ENCODE measurements at places on chromosomes 16 and 17. TPM values are rescaled to one million over a fixed set of nuclear protein-coding genes. Genes with fewer than 3 reads are reported as not detected.

GRCh38 chr17:81188491-81188840 is 22.4 kb upstream of the AATK start:
- DNase-seq = no peak

CD300LG gene
- total RNA-seq = not detected

DNA sequence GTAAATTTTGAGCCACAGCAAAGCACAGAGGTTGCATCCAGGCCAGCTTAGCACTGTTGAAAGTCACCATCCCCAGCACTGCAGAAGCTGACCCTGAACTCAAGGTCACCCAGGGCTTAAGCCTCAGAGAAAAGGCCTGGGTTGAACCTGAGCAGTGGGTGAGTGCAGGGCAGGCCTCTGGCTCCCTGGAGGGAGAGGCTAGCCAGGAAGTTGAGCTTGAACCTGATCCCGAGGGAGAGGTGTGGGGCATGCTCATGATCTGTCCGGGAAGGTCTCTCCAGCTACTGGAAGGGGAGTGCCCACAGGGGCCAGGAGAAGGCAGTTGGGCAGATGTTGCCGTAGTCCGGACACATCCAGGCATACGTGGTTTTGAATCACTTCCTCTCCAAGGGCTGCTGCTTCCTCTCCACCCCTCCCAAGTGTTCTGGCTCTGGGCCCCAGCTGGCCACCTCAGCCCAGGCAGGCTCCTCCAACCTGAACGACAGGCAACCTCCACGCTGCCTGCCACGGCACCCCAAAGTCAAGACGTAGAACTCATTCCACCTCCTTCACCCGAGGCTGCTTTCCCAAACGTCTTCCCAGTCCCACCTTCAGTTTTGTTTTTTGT is 18.4 kb downstream of the CARHSP1 start:
- peak; percentile 94 for DNase-seq

- DNase-seq = peak; percentile 84
These were observed 21.2 kb downstream of the SMG6 start for GRCh38 chr17:2282297-2282873.

DNA sequence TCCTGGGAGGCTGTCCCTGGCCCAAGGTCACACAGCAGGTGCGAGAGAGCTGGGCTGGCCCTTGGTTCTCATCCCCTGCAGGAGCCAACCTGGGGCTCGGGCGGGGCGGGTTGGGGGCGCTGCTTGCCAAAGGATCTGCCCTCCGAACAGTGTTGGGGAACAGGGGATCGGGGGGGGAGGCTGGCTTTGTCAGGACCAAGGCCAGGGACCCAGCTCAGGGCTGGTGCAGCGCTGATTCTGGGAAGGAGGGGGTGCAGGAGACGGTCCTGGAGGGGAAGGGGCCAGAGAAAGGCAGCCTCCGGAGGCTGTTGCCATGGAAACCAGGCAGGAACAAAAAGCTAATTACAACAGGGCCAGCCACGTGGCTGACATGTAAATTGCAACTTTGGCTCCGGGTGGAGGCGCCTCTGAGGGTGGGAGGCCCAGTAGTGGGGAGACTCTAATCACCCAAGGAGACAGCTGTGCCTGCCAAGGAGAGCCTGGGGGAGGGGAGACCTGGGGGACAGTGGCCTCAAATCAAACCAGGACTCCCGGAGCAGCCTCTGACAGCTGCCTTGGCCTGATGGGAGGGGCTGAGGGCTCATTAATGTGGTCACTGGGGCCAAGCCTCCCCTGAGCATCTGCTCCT is 1.3 kb downstream of the TUBB3 start:
- peak; percentile 84 for DNase-seq

DNA sequence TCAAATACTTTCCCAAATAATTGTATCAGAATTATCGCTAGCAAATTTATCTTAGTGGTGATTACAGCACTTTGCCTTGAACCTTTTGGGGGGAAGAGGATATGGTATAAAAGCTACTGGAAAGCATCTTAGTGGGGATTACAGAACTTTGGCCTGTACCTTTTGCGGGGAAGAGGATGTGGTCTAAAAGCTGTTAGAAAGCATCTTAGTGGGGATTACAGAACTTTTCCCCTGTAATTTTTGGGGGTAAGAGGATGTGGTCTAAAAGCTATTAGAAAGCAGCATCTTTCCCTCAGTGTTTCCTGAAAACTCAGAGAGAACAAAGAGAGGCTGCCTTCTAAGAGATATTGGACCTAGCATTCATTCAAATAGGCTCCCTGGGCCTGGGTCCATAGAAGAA is 4.1 kb downstream of the SLFN12 start:
- DNase-seq = no peak

CEP112 gene
- total RNA-seq = 22.6 TPM

GRCh38 chr17:64500862-64501765 is 4.3 kb upstream of the POLG2 start:
- DNase-seq = no peak
